Epithelial cell of proximal tubule (primary cell): ENCODE measurements at places on chromosomes 12 and 14. TPM values are rescaled to one million over a fixed set of nuclear protein-coding genes. Genes with fewer than 3 reads are reported as not detected.

The PLEKHG7 gene
- 0.23 TPM in 1 of 2 replicates, not detected in the other for total RNA-seq

The C14orf39 gene
- 1.2 TPM in 1 of 2 replicates, not detected in the other for total RNA-seq

The CLEC4C gene
- not detected in 2 replicates for total RNA-seq

The ITGA7 gene
- total RNA-seq: 3.8 and 7.7 TPM in 2 replicates

The CCDC38 gene
- total RNA-seq: 0.06 TPM in 1 of 2 replicates, not detected in the other

The SMIM10L1 gene
- 7.8 and 9.3 TPM in 2 replicates for total RNA-seq

The SUPT16H gene
- total RNA-seq: 74.7 and 107 TPM in 2 replicates

The TTC7B gene
- 43.6 and 82.6 TPM in 2 replicates for total RNA-seq

The TRPV4 gene
- total RNA-seq: 1.4 and 2.2 TPM in 2 replicates

The ACOT4 gene
- total RNA-seq: 5.6 and 7.0 TPM in 2 replicates
